Progenitor cell of endocrine pancreas (in vitro differentiated cells): ENCODE measurements at places on chromosomes 2 and 18. TPM values are rescaled to one million over a fixed set of nuclear protein-coding genes. Genes with fewer than 3 reads are reported as not detected.

The MATN3 gene
- total RNA-seq: 2.5 and 3.1 TPM in 2 replicates

The REG1A gene
- 0.51 TPM in 1 of 2 replicates, not detected in the other for total RNA-seq

The NRP2 gene
- 6.3 and 14.3 TPM in 2 replicates for total RNA-seq

The B3GNT7 gene
- 6.5 and 7.6 TPM in 2 replicates for total RNA-seq

The IL36G gene
- total RNA-seq: not detected in 2 replicates

The FAM161A gene
- total RNA-seq: 19.0 and 23.7 TPM in 2 replicates

The KIF5C gene
- total RNA-seq: 26.8 and 27.3 TPM in 2 replicates

The SLC11A1 gene
- 0.33 and 0.34 TPM in 2 replicates for total RNA-seq

The MCEE gene
- total RNA-seq: 14.4 and 15.2 TPM in 2 replicates

The GALNT3 gene
- total RNA-seq: 18.4 and 20.2 TPM in 2 replicates

The VAMP5 gene
- 4.2 TPM in 2 replicates for total RNA-seq

The LIPG gene
- total RNA-seq: 34.1 and 34.4 TPM in 2 replicates

The KCNJ13 gene
- total RNA-seq: 0.89 and 1.0 TPM in 2 replicates

The GNAL gene
- 10.0 and 10.5 TPM in 2 replicates for total RNA-seq

The CCDC150 gene
- 39.5 and 40.1 TPM in 2 replicates for total RNA-seq

The DAPL1 gene
- total RNA-seq: not detected in 2 replicates

The KCNE4 gene
- 0.60 and 0.72 TPM in 2 replicates for total RNA-seq

The ABCG8 gene
- not detected in 2 replicates for total RNA-seq

The C1GALT1C1L gene
- total RNA-seq: 0.57 TPM in 1 of 2 replicates, not detected in the other

The PPP1R7 gene
- 46.5 and 49.9 TPM in 2 replicates for total RNA-seq
